Memory B cell (primary cell): ENCODE measurements at places on chromosomes 5 and 9.

GRCh38 chr9:109341561-109341960, 20.7 kb upstream of the EPB41L4B start:
- peaks cover 2% of the 10 kb centered on the region for H3K27me3 ChIP-seq
- no peak overlapping the region for H3K27ac ChIP-seq
- H3K36me3 ChIP-seq, result no peaks in the 10 kb centered on the region
- no peaks in the 10 kb centered on the region for H3K4me1 ChIP-seq
- no peak overlapping the region for H3K4me3 ChIP-seq
- DNase-seq, result no peak

DNA sequence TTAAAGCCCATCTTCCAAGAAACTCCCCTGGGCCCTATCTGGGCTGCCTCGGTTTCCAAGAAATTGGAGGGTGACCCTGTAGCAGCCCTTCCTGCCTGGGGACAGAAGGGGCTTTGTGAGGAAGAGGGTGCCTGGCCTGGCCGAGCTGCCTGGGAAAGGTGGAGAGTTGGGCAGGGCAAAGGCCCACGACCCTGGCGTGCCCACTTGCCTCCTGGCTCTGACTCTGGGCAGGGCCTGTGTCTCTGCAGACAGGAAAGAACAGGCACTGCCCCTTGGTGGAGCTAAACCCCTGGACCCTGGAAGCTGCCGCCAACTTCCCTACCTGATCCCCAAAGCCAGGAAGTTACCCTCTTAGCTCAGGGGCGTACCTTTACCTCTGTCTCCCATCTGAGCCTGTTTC, 149.3 kb downstream of the RGS3 start:
- H3K4me3 ChIP-seq, result no peak overlapping the region
- peaks cover 4% of the 10 kb centered on the region for H3K27me3 ChIP-seq
- no peaks in the 10 kb centered on the region for H3K36me3 ChIP-seq
- H3K27ac ChIP-seq, result no peak overlapping the region

- no peak overlapping the region for H3K27ac ChIP-seq
- DNase-seq, result no peak
- peaks cover 3% of the 10 kb centered on the region for H3K4me1 ChIP-seq
Measured at GRCh38 chr5:68732251-68732650, 361.6 kb upstream of the SLC30A5 start.

DNA sequence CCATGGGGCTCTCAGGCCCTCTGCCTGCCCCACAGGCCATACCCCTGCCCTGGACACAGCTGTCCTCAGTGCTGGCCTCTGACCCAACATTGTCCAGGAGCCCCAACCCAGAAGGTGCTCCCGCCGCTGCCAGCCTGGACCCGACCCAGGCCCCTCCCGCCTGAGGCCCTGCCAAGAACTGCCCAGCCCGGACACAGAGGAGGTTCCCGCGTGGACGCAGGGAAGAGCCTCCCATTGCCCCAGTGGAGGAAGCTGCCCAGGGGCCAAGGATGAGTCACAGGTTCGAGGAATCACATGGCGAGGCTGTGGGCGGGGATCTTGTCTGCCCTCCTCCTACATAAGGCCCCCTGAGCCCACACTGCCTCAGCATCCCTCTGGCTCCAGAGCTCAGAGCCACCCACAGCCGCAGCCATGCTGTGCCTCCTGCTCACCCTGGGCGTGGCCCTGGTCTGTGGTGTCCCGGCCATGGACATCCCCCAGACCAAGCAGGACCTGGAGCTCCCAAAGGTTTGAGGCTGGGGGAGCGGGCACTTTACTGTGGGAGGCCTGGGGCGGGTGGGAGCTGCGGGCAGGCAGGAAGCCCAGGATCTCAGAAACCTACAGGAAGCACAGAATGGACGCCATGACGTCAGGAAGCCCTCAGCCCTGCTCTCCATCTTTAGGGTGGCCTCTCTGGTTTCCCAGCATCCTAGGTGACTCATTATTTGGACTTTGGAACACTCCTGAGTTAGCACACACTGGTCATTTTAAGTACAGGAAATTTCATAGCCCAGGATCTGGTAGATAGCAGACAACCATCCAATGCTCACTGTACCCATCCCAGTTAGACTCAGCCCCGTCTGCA, at the start of gene PAEP:
PAEP (plus strand) TSS at position 366 of the 844 bp plus-strand sequence.
- no peaks in the 10 kb centered on the region for H3K4me1 ChIP-seq
- H3K4me3 ChIP-seq, result no peak within 1 kb of the TSS
- H3K27me3 ChIP-seq, result peaks cover 18% of the 10 kb centered on the region
- DNase-seq, result no peak
- no peak within 1 kb of the TSS for H3K27ac ChIP-seq
- no peaks in the 10 kb centered on the region for H3K36me3 ChIP-seq

- H3K4me3 ChIP-seq, result no peak overlapping the region
- H3K36me3 ChIP-seq, result no peaks in the 10 kb centered on the region
- H3K27me3 ChIP-seq, result peaks cover 7% of the 10 kb centered on the region
- peaks cover 3% of the 10 kb centered on the region for H3K4me1 ChIP-seq
- DNase-seq, result no peak
Measured at GRCh38 chr5:107294211-107294550, 376.6 kb downstream of the EFNA5 start.
